ENCODE measurements at places on chromosomes 11 and 22.

- DNase-seq, result no peak
These were observed 770 bp downstream of the METTL15 start for GRCh38 chr11:28108958-28109357.

- DNase-seq, result no peak
These were observed 34.7 kb upstream of the SMIM38 start for GRCh38 chr11:69121021-69121420.

GRCh38 chr11:67656278-67656922, 5.9 kb upstream of the ACY3 start:
- no peak for DNase-seq

DNA sequence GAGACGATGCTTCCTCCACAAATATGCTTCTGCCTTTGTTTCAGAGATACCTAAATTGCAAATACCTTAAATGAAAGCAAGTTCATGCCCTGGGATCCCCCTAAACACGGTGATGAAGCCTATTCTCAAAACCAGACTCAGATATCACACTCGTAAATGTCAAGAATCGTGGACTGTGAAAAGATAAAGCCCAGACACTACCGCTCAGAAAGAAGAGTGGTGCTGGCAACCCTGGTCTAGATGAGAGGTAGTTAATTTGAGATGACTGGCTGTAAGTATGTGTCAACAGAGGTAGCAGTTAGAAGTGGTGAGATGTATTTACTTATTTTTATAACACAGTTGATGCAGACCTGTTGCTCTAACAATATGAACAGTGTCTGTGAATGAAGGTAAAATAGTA, 2.5 kb downstream of the OVCH2 start:
- DNase-seq, result no peak

DNA sequence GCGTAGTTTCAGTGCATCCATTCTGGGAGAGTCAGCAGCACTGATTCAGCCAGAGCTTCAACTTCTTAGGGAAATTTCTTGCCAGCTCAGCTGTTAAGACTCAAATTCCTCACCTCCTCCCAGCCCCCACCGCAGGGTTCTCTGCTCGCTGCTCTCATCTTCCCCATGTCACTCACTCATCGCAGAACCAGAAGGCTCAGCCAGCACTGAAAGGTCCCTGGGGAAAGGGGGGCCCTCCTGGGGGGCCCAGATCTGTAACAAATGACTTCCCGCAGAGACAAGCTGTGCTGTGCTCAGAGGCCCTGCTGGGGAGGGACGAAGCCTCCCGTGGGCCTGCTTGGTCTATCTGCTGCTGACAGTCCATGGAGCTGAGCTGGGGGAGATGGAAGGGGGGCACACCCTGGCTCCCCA, 220.6 kb downstream of the NTM start:
- DNase-seq, result no peak

- DNase-seq, result no peak
These were observed 207.7 kb downstream of the CEP164 start for GRCh38 chr11:117535201-117535849.

DNA sequence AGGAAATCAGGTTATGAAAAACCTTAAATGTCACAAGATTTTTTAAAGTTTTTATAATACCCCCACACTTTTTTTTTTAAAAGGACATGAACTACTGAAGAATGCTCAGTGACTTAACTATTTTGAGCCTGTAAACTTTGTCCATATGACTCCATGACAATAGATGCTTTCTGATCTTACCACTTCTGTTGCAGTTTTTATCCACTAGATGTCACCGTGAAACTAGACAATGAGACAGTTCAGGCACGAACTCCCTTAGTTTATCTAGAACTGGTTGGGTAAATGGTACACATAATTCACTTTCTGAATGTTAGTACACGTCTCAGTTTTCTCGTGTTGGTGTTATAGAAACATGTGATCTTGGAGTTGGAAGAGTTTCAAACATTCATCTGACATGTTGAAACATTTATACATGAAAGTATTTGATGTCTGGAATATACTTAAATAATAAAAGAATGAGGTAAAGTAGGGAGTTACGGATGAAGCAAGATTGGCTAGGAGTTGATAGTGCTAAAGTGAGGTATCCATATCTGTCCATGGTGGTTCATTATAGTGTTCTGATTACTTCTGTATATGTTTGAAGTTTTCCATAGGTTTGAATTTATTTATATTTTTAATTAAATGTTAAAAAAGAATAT, 8.1 kb downstream of the CCDC15 start:
- DNase-seq, result peak; percentile 83

DNA sequence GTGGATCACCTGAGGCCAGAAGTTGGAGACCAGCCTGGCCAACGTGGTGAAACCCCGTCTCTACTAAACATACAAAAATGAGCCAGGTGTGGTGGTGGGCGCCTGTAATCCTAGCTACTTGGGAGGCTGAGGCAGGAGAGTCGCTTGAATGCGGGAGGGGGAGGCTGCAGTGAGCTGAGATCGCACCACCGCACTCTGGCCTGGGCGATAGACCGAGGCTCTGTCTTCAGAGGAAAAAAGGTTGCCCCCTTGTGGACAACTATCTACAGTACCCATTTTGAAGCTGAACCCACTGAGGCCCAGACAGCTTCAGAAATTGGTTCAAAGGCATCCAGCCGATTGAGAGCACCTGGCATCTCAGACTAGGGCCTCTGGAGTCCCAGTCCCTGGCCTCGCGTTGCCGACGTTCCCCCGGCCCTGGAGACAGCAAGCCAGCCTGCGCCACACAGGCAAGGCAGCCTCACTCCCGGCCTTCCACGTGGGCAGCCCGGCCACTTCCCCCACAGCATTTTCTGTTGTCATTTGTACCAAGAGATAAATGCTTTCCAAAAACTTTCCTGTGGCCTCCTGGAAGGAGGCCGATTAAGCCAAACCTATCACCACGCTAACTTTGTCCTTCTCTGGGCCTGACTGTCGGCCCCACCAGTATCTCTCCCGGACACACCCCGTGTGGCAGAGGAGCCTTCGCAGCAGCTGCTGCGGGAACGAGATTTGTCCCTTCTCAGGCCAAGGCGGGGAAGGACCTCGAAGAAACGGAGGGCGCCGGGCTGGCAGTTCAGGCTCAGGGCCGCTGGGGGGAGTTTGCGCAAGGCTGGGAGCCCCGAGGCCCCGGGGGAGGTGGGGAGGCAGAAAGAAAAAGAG, 82.8 kb downstream of the FLI1 start:
- DNase-seq, result peak; percentile 41

- DNase-seq, result no peak
These were observed 108.6 kb downstream of the LARGE1 start for GRCh38 chr22:33811686-33812085.

- DNase-seq, result no peak
These were observed 3.2 kb upstream of the PRR5 start for GRCh38 chr22:44698531-44699421.

- no peak for DNase-seq
These were observed 31.9 kb downstream of the IL18BP start for GRCh38 chr11:72030472-72031045.

GRCh38 chr11:94493281-94494125, at the start of the genes ANKRD49 and MRE11:
TSS of gene ANKRD49 (plus strand) at chr11:94493984. CDS start at chr11:94496694, 2,710 bp downstream.
TSS of gene MRE11 (minus strand) at chr11:94493844. CDS start at chr11:94492801, 1,043 bp downstream.
- peak; percentile 97 for DNase-seq

GRCh38 chr11:71323876-71324526, 71.6 kb upstream of the SHANK2 start:
- DNase-seq, result no peak

DNA sequence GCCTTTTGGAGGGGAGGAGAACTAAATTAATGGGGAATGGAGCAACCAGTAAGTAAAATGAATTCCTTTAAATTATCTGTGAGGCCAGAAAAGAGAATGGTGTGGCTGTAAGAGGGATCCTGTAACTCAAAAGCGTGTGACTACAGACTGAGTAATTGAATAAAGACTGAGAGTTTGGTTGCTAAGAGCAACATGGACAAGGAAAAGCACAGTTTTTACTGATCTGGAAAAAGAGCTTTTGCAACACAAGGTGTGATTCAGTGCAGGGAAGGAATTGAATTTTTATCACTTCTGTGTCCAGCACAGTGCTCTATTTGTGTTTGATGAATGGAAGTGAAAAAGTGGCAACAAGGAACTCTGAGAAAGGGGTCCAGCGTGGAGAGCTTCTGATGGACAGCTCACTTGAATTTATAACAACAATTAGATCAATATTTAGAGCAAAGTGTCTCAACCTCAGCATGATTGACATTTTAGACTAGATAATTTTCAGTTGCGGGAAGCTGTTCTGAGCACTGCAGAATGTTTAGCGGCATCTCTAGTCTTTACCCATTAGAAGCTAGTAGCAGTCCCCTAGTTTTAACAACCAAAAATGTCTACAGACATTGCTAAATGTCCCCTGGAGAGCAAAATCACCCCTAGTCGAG, 202.8 kb upstream of the BDNF start:
- no peak for DNase-seq

- no peak for DNase-seq
These were observed 4.6 kb upstream of the PAMR1 start for GRCh38 chr11:35529971-35530495.

GRCh38 chr11:114182471-114183043, 113.6 kb upstream of the NNMT start:
- DNase-seq, result no peak

DNA sequence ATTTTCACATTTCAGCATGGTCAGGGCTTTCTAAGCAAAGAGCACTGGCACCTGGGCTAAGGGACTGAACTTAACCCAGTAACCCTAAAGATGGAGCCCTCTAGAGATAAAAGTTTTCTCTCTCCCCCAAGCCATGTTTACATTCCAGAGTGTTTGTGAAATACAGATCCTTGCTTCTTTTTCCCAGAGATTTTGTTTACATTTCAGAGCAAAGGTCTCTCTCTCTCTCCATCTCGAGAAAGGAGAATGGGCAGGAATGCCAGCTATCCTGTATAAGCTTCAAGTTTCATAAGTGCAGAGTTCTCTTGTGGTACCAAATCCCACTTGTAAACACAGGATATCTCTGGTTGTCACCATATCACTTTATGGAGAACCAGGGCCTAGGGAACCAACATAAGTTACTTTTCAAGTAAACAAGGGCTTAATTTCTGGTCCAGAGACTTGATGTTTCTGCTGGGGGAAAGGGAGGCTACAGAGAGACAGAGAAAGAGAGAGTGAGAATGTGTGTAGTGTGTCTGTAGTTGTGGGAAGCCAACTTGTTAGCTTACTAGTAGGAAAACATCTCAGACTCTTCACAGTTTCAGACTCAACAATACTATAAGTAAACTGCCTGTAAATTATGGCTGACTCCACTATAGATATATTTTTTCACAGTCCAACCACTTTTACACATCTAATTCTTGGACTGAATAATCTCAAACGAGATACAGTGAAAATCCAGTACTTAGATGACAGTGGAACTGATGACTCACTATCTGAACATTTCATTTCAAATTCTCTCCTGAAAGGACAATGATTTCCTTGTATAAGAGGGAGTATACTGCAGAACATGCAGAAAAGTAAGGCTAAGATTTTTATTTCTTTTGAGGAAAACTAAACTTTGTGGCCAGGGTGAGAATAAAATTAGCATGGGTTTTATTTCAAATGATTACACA, 76.2 kb downstream of the ARHGAP32 start:
- DNase-seq, result no peak

DNA sequence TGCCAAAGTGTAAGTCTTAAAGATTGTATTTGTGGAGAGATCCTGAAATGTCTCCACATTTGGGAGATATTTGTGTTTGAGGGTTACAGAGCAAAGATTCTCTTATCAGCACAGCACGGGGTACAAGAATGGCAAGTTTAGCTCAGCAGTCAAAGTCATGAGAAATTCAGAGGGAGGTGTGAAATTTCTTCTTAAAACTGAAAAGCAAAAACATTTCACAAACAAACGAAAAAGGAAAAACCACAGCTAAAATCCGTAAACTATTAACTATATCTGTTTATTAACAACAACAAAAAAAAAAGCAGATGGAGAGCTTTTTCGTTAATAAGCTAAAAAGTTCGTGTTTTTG, 40.9 kb upstream of the ETS1 start:
- DNase-seq, result no peak

DNA sequence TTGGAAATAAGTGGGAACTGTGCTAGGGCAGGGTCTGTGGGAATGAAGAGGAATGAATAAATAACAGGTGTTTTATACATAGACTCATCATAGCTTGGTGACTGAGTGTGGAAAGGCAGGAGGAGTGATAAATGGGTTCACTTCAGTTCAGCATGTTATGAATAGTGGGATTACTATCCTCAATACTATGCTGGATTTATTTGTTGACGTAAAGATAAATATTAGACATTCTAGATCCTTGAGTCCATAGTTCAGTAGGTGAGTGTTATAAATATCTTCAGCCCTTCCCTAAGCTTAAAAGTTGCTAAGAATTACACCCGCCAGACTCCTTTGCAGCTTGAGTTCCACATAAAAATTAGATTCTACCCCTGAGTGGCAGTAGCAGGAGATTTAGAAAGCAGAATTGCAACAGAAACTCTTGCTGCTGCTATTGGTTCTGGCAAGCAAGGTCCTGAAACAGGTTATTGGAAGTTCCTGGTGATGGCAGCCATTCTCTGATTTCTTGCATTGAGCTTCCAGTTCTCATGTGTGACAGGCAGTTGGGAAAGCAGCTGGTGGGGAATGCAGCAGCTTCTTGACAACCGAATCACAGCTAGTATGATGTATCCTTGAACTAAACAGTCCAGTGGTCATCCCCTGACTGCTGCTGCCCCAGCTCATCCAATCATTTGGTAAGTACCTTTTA, 1558.9 kb downstream of the FAM181B start:
- no peak for DNase-seq

DNA sequence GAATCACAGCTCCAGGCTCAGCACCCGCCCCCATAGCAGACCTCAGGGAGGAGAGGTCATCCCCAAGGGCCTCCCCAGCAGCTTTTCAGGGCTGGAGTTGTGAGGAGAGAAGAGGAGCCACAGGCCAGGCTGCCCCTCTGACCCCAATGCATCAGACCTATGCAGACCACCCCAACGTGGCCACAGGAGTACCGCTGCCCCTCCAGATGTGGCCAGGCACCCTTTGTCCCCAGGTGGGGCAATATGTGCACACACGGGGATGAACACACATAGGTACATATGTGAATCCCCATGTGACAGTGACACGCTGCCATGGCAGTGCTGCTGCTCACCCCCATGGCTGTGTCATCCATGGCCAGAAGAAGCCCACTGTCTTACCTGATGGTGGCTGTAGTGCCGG, 10.9 kb downstream of the USH1C start:
- DNase-seq, result no peak

DNA sequence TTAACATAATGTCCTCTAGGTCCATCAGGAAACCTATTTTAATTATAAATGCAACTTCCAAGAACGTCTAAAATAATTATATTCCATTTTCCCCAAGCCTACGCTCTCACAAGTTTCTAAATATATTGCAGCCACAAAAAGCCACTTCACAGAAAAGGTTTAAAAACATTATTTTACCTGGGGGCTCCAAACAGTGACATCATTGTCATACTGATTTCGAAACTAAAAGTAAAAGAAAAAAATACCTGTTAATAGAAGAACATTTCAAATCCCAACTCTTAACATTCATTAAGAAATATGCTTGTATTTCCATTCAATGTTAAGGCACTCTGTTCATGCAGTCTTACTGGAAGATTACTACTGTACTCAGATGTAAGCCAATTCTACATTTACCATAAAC, 1.4 kb downstream of the PSMA1 start:
- no peak for DNase-seq

DNA sequence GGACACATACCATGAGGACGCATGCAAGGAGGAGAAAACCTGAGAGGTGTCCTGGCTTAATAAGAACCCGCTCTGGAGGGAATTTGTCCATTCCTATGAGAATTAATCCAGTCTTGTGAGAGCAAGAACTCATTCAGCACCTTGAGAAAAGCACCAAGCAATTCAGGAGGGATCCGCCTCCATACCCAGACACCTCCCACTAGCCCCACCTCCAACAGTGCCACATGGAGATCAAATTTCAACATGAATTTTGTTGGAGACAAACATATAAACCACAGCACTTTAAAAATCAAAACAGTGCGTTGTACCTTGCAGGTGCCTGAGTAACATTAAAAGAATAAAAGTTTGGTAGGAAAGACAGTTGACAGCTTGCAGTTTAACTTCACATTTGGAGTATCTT, 11.4 kb downstream of the UBE4A start:
- DNase-seq, result no peak
